ENCODE measurements at places on chromosomes 6 and 20.

DNA sequence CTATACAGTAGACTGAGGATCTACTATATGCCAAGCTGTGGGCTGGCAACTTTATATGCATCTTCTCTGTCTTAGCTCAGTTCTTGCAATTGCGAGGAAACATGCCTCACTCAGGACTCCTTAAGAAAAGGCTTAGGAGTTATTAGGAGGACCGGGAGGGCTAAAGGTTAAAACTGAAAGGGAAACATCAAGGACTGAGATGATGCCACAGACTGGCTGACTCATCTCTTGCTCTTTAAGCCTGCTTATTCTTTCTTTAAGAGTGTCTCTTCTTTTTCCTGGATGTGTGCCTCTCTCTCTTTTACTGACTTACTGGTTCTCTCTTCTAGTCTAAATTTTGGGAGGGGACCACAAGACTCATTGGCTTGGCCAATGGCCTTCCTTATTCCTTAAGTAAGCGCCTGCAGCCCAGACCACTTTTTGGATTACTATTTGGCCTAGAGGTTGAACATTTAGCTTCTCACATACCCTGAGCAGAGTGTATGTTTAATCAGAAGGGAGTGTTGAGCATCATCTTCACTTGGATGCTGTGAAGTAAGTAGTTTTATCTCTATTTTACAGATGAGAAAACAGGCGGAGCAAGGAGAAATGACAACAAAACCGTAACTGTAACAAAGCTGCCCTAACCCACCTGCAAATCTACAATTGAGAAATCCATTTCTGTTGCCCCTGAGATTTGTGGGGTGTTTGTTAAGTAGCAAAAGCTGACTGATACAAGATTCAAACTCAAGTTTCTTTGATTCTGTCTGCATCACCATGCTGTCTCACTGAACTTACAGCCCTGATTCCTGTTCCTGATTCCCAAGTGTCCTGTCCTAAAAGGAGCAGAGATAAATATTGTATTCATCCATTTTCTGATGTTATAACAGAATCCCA is 7.2 kb upstream of the SDC4 start:
- no peak for DNase-seq

DNA sequence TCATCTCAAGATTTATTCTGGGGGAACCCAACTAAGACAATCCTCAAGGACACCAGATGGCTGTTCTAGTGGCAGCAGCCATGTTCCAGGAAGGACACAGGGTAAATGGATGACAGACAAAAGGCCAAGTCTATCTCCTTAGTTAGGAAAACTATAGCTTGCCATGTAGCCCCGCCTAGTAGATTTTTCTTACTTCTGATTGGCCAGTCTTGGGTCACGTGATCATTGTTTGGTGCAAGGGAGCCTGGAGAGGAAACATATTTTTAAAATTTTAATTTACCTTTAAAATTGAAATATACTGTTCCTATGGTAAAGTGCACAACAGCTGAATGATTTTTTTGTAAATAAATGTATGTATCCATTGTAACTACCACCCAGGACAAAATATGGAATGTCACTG is 4.4 kb upstream of the KCNS1 start:
- no peak for DNase-seq

DNA sequence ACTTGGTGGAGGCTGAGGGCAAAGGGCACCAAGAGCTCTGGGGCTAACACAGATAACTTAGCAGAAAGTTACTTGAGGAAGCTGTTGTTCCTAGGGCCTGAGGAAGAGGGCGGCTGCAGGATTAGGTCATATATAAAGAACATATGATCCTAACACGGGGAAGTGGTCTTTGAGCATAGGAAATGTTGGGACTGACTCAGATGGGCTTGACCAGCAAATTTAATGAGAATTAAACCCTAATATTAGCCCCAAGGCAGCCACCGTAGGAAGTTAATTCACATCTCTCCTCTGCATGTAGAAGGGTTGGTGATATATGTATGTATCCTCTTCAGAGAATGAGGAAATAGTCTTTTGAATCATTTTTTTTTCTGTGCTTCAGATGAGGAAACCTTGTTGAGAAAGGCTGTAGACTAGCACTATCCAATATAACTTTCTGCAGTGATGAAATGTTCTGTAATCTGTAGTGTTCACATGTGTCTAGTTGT is 9.2 kb upstream of the ZBTB9 start:
- DNase-seq = no peak

DNA sequence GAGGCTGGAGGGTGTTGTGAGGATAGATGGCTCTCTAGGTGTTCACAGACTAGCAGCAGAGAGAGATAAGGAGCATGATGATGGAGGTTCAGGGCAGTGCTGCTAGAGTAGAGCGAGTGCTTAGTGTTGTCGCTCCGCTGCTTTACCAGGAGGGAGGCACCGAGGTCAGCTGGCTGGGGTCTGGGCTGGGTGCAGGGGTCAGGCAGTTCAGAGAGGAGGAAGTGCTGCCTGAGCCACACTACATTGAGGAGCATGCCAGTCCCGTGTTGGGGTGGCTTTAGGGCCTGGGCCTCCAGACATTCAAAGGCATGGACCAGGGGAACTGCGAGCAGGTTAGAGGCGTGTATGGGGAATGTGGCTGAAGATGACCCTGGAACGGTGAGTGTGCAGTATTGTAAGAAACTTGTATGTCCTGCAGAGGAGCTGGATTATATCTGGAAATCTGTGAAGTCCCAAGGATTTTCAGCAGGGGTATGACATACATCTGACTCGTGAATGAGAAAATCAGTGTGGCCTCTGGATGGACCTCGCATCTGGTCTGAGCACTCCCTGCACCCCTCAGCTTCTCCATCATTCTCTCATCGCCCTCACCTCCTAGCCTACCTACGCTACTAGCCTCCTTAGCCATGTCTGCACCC is 66.9 kb downstream of the IGF2R start:
- no peak for DNase-seq

DNA sequence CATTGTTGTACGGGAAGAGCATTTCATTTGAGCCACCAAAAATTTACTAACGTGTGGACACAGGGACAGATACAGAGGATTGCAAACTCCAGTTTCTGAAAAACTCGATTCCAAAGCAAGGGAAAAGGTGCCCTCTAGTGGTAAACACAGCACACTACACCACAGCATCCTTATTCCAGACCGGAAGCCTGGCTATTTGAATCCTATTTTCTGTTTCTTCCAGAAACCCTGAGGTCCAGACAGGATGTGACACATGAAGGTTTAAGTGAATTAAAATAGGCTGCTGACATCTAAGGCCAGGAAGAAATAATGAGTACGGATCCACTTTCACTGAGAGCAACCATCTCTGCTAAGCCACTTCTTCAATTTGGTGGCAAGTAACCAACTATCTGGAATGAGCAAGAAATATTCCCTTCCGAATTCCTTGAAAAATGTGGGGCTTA is 31.8 kb upstream of the GMPR start:
- DNase-seq = peak; percentile 4

DNA sequence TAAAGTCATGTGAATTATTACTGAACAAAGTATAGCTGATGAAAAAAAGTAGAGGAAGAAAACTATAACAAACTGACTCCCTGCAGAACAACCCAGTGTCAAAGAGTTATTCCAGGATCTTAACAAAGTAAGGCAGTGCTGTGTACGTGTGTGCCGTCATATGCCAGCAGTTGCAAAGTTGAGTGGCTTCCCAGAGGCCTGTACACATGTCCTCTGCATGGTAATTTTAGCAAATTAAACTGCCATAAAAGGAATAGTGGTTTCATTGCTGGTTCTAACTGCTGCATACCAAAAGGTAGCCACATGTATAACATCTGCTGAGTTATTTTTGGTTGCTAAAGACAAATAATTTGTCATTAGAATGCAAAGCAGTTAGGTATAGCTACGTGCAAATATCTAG is 44.8 kb downstream of the RIPOR2 start:
- no peak for DNase-seq

- DNase-seq = no peak
These were observed 4.4 kb downstream of the SERINC3 start for GRCh38 chr20:44517454-44517853.

DNA sequence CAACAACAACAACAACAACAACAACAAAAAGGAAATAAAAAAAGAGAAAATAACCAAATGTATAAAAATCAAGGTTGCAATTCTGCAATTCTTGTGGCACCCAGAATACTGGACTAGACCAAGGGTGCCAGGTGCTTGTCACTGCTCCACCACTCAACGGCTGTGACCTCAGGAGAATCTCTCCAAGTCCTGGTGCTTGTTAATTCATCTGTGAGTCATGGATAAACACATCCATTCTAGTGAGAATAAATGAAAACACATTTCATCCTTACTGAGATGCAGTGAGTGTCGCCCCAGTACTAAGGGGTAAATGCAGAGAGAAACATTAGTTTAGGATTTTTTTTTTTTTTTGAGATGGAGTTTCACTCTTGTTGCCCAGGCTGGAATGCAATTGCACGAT is 32.0 kb downstream of the HLA-C start:
- DNase-seq = no peak

- no peak for DNase-seq
These were observed 54.7 kb downstream of the RGS17 start for GRCh38 chr6:153076431-153076830.

DNA sequence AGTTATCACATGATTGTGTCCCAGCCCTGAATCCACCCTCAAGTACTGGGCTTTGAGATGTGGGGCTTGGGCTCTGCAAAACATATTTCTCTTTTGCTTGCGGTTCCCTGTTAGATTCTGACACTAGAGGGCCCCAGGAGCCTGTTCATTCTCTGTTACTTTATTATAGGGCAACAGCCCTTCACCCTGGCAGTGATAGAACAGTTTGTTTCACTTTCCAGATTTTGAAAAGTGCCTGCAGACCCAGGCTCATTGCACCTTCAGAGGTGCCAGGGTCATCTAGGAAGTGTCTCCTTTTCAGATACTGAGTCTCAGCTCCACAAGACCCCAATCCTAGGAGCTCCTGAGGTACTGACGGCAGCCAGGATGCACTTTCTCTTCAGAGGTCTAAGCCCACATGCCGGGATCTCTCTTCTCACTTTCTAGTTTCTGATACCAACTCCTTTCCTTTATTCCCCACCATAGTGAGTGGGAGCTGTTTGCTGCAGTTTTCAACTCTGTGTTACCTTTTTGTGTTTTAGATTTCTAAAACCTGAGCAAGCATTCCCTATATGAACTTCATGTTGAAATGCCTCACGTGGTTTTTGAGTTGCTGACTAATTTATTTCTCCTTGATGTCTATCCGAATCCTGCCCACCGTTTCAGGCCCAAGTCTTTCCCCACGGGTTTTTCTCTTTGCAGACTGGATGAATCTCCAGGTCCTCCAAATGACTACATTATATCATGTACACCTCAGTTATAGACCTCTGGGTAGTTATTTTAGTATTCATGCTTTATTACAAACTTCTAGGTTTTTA is 10.9 kb downstream of the ABT1 start:
- peak; percentile 35 for DNase-seq
